Gastrocnemius medialis (tissue), 4 donors: ENCODE measurements at places on chromosomes 13 and 19. TPM values are rescaled to one million over a fixed set of nuclear protein-coding genes. Genes with fewer than 3 reads are reported as not detected.

The ADPRHL1 gene
- 354 TPM for total RNA-seq

The TEX29 gene
- total RNA-seq, result 1.1 TPM

The CEBPG gene
- 50.1 TPM for total RNA-seq

DNA sequence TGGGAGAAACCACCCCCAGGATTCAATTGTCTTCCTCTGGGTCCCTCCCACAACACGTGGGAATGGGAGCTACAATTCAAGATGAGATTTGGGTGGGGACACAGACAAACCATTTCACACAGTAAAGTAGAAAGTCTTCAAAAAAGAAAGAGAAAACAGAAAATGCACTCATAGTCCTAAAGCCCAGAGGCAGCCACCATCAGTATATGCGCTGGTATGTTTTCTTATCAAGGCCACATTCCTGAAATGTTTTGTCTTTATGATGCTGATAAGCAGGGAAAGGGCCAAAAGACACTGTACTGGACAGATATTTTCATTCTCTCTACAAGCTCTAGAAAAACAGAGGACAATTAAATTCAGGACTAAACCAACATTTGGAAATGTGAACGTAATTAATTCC lies 375.8 kb upstream of the TSHZ3 start:
- DNase-seq, result no peak

DNA sequence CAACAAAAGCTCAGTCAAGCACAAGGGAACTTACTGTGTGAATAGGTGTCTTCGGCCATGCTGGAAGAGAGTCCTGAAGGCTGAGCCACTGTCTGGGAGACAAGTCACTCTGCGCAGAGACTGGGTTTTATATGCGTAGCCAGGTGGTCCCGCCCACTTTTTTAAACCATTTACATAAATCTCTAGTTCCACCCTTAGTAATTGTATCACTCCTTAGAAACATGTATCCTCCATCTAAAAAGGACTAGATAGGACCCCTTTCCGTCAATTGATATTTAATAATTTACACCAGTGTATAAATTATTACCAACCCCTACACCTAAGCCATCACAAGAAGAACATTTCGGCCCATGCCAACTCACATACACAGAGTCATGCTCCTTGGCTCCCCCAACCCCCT lies at the start of gene DUXA:
Gene DUXA (minus strand): TSS at position 101 of the 400 bp plus-strand sequence. CDS start 42 bp downstream, at position 59.
- no peak for DNase-seq

DNA sequence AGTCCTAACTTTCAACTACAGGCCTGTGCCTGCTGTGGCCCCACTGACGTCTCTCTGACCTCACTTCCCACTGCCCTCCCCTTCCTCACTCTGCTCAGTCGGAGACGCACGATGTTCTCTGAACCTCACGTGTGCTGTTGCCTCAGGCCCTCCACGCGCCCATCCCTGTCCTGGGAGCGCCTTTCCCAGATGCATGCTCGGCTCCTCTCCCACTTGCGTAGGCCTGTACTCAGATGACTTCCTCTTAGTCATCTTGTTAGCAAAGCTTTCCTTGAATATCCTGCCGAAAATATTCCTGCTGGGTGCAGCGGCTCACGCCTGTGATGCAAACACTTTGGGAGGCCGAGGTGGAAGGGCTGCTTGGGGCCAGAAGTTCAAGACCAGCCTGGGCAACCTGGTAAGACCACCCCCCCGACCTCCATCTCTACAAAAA lies 9.3 kb upstream of the SYT5 start:
- DNase-seq, result peak; percentile 33
